ENCODE measurements at places on chromosomes 2 and 18. TPM values are rescaled to one million over a fixed set of nuclear protein-coding genes. Genes with fewer than 3 reads are reported as not detected.

The RRM2 gene
- 355 TPM for total RNA-seq

- DNase-seq = no peak
- peaks cover 2% of the 10 kb centered on the region for H3K27me3 ChIP-seq
- no peak overlapping the region for H3K4me3 ChIP-seq
- H3K36me3 ChIP-seq = no peaks in the 10 kb centered on the region
Measured at GRCh38 chr18:61651880-61652268, 240.9 kb downstream of the RNF152 start.

The PIEZO2 gene
- total RNA-seq = not detected

GRCh38 chr18:40532046-40532445 lies 1423.0 kb upstream of the PIK3C3 start:
- no peak overlapping the region for H3K27ac ChIP-seq
- no peak overlapping the region for H3K4me3 ChIP-seq
- no peaks in the 10 kb centered on the region for H3K27me3 ChIP-seq
- DNase-seq = no peak
- no peaks in the 10 kb centered on the region for H3K36me3 ChIP-seq

DNA sequence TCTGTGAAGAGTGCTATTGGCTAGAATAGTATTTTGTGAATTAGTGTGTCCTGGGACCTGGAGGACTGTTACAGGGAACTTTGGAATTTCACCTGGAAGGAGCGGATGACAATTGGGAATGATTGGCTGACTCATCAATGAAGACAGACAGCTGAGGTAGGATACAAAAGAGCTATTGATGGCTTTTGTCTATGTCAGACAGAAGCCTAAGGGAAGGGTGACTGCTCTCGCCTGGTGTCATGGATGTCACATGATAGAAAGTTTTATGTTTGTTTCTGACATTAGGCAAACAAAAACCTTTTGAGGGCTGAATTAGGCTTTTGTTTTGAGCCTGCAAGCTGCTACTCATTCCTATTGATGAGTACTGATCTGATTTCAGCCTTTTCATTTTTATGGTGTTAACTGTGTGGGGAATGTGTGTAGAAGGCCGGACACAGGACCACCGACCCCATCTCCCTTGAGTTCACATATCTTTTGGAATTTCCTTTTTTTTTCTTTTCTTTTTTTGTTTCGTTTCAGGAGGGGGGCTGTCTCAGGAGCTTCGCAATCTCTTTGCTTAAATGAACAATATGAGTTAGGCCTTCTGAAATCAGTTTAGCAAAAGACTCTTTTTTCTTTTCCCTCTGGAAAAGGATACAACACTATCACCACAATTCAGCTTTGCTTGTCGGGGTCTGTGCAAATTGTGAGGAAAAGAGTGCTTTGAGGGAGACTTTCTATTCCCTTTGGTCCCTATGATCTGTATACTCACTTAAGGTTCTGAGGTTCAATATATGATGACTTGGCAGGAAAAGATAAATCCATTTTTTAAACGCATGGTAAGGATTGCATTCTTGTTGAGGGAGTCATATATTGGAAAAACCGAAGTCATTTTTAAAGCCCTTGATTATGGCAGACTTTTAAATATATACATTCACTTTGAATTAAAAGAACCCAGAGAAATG lies 207.9 kb upstream of the FIGN start:
- no peaks in the 10 kb centered on the region for H3K27me3 ChIP-seq
- H3K4me1 ChIP-seq = no peaks in the 10 kb centered on the region
- DNase-seq = no peak
- no peak overlapping the region for H3K4me3 ChIP-seq

The DLX2 gene
- total RNA-seq = not detected

The TUBA4B gene
- not detected for total RNA-seq

DNA sequence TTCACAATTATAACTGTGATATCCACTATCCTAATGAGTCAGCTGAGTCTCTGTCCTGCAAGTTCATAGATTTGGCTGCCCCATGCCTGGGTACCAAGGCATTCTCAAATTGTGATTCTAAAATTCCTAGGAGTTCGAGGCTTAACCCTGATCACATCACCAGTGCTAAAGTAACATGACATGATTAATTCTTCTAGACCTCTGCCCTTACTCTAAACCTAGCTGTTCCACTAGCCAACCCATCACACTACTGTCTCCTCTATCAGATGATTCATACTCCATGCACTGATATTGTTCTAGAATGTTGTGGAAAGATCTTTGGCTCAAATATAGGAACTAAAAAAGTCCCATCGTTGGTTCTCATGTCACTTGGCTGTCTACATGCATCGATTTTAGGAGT lies 487.6 kb downstream of the PIK3C3 start:
- no peak overlapping the region for H3K4me3 ChIP-seq
- no peaks in the 10 kb centered on the region for H3K36me3 ChIP-seq
- no peak overlapping the region for H3K27ac ChIP-seq
- H3K4me1 ChIP-seq = no peaks in the 10 kb centered on the region

DNA sequence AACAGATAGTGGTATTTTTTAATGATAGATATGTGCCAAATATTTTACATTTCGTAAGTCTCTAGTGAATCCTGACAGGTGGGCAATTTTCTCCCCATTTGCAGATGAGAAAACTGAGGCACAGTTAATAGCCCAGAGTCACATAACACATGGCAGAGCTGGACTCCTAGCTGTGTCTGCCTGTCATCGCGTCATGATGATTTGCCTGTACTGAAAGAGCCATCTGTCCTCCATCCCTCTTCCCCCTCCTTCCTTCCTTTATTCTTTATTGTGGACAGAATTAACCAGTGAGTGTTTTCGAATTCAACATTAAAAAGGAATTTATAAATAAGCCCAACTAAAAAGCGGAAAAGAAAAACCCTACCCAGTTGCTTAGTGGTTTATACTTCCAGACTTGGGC lies 3.2 kb downstream of the DNAJB2 start:
- peaks cover 38% of the 10 kb centered on the region for H3K4me1 ChIP-seq
- H3K27ac ChIP-seq = no peak overlapping the region
- no peaks in the 10 kb centered on the region for H3K27me3 ChIP-seq
- H3K4me3 ChIP-seq = no peak overlapping the region
- H3K36me3 ChIP-seq = peaks cover 8% of the 10 kb centered on the region

The C2orf66 gene
- total RNA-seq = 0.17 TPM

DNA sequence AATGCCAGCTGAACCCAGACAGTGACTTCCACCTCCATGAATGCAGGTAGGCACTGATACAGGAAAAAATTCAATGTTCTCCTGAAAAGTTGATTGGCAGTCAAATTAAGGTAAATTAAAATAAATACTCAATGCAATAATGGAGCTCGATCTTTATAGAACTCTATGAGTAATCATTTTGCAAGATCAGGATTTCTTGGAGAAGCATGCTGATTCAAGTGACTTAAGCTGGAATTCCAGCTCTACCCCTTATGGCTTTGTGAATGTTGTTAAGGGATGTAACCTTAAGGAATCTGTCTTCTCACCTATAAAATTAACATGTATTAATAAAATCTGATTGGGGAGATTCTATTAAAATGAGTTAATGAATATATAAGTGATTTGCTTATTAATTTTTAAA lies 145.1 kb downstream of the QPCT start:
- H3K4me1 ChIP-seq = no peaks in the 10 kb centered on the region
- DNase-seq = no peak
- H3K27ac ChIP-seq = no peak overlapping the region
- peaks cover 2% of the 10 kb centered on the region for H3K36me3 ChIP-seq
- peaks cover 12% of the 10 kb centered on the region for H3K27me3 ChIP-seq

The AQP12A gene
- total RNA-seq = not detected

- peaks cover 19% of the 10 kb centered on the region for H3K4me1 ChIP-seq
- H3K27me3 ChIP-seq = no peaks in the 10 kb centered on the region
- no peak overlapping the region for H3K4me3 ChIP-seq
- peak overlapping the region; percentile 28 for H3K27ac ChIP-seq
- DNase-seq = no peak
Measured at GRCh38 chr2:85547089-85547858, 8.3 kb downstream of the MAT2A start.

GRCh38 chr2:63890678-63891077 lies 49.0 kb downstream of the UGP2 start:
- no peak overlapping the region for H3K4me3 ChIP-seq
- peaks cover 44% of the 10 kb centered on the region for H3K36me3 ChIP-seq
- H3K4me1 ChIP-seq = no peaks in the 10 kb centered on the region
- no peaks in the 10 kb centered on the region for H3K27me3 ChIP-seq
- no peak for DNase-seq

The TNP1 gene
- not detected for total RNA-seq

GRCh38 chr2:237129625-237130263 lies 44.1 kb downstream of the COPS8 start:
- no peak for DNase-seq
- peaks cover 2% of the 10 kb centered on the region for H3K27me3 ChIP-seq
- no peak overlapping the region for H3K27ac ChIP-seq
- no peaks in the 10 kb centered on the region for H3K4me1 ChIP-seq
- H3K36me3 ChIP-seq = no peaks in the 10 kb centered on the region

DNA sequence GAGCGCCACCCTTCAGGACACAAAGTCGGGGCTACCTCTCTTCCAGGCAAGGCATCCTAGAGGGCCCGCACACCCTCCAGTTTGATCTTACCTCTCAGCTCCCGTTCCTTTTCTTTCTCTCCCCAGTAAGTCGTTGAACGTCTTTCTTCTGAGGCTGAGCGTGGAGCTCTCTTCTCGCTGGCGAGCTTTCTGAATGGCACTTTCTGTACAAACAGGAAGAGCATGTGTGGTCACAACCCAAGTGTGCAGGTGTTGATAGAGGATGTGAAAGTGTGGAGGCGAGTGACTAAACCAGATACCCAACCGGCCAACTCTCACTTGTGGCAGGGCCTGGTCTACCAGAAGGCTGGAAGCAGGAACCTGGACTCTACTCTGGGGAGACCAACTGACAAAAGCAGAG lies at the start of gene AFF3:
Gene AFF3 (minus strand): TSS at position 198 of the 400 bp plus-strand sequence. CDS start 38,136 bp downstream, outside the sequence.
- H3K27me3 ChIP-seq = peaks cover 16% of the 10 kb centered on the region
- H3K4me1 ChIP-seq = peaks cover 50% of the 10 kb centered on the region
- H3K36me3 ChIP-seq = peaks cover 8% of the 10 kb centered on the region
- peak; percentile 59 for DNase-seq

DNA sequence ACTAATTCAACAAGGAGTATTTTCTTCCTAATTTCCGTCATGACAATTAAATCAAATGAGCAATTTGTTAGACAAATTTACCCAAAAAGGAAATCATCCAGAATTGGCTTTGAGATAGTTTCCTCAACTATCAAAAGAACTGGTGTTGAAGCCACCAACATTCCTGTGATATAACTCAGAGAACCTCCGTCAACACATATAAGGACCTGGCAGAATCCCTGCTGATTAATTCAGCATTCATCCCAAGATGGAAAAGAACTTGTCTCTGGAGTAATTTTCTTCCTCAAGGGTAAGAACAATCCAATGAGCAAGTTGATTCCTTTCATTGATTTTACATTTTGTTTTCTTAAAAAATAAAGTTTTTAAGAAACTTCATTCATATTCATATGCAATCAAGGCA lies 62.0 kb downstream of the MBD2 start:
- DNase-seq = no peak
- no peak overlapping the region for H3K27ac ChIP-seq
- H3K4me1 ChIP-seq = peaks cover 2% of the 10 kb centered on the region
- peaks cover 47% of the 10 kb centered on the region for H3K36me3 ChIP-seq
- H3K27me3 ChIP-seq = no peaks in the 10 kb centered on the region
- no peak overlapping the region for H3K4me3 ChIP-seq

GRCh38 chr2:181070119-181070835 lies 89.9 kb downstream of the UBE2E3 start:
- DNase-seq = no peak
- no peaks in the 10 kb centered on the region for H3K4me1 ChIP-seq
- H3K27me3 ChIP-seq = no peaks in the 10 kb centered on the region
- H3K4me3 ChIP-seq = no peak overlapping the region
- no peak overlapping the region for H3K27ac ChIP-seq

The CABYR gene
- total RNA-seq = 3.6 TPM

DNA sequence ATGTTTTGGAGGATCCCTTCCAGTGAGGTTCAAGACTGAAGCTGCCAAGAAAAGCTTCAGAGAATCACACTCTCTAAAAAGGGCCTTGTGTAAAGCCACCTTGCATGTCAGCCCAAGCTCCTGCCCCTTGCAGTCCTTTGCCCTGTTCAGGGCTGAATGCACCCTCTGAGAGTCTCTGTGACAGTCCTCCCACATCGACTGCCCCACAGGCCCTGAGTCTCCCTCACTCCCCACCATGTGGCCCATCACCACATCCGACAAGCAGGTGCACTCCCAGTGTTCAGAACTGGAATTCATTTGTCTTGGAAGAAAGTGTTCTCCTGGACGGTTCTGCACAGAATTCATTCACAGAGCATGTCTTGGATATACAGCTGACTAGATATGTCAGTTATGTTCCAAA lies 31.0 kb downstream of the BCL11A start:
- H3K4me3 ChIP-seq = no peak overlapping the region
- peaks cover 46% of the 10 kb centered on the region for H3K27me3 ChIP-seq
- H3K36me3 ChIP-seq = no peaks in the 10 kb centered on the region
- no peak for DNase-seq
- H3K27ac ChIP-seq = no peak overlapping the region
- peaks cover 8% of the 10 kb centered on the region for H3K4me1 ChIP-seq

The EVX2 gene
- not detected for total RNA-seq

The CFC1 gene
- not detected for total RNA-seq

GRCh38 chr18:1542230-1542774 lies 637.6 kb downstream of the ADCYAP1 start:
- no peak for DNase-seq
- H3K27ac ChIP-seq = no peak overlapping the region
- H3K4me1 ChIP-seq = no peaks in the 10 kb centered on the region
- no peaks in the 10 kb centered on the region for H3K27me3 ChIP-seq

GRCh38 chr18:31711365-31712172 lies 27.2 kb upstream of the B4GALT6 start:
- H3K27ac ChIP-seq = no peak overlapping the region
- H3K36me3 ChIP-seq = no peaks in the 10 kb centered on the region
- no peak overlapping the region for H3K4me3 ChIP-seq
- H3K27me3 ChIP-seq = no peaks in the 10 kb centered on the region
- H3K4me1 ChIP-seq = no peaks in the 10 kb centered on the region

GRCh38 chr2:226894752-226895151 lies 58.9 kb downstream of the RHBDD1 start:
- H3K4me1 ChIP-seq = peaks cover 1% of the 10 kb centered on the region
- DNase-seq = no peak
- H3K27ac ChIP-seq = peak overlapping the region; percentile 57
- H3K36me3 ChIP-seq = peaks cover 16% of the 10 kb centered on the region

DNA sequence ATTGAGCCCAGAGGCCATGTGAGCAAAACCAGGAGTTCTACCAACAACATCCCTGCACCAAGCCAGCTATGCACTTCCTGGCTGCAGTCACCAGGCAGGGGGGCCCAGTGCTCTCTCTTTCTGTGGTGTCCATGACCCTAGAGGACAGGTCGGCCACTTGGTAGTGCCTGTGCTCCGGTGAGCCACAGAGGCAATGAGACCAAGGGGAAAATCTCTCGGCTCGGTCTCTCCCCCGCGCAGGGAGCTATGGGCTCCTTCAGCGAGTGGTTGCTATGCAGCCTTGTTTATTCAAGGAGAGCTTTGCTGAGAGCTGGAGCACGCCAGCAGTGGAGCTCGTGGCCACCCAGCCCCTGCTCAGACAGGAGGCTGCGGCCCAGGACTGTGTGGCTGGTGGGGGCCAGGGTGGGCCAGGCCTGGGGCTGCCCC lies at the start of gene TOGARAM2:
Gene TOGARAM2 (plus strand): TSS at position 283 of the 426 bp plus-strand sequence. CDS start 13,537 bp downstream, outside the sequence.
- no peak for DNase-seq
- H3K27me3 ChIP-seq = no peaks in the 10 kb centered on the region
- peaks cover 1% of the 10 kb centered on the region for H3K4me1 ChIP-seq
- H3K27ac ChIP-seq = no peak within 1 kb of the TSS

The DNAJC5G gene
- not detected for total RNA-seq

GRCh38 chr2:197614532-197614931 lies 60.9 kb downstream of the RFTN2 start:
- no peak overlapping the region for H3K4me3 ChIP-seq
- peaks cover 2% of the 10 kb centered on the region for H3K4me1 ChIP-seq
- no peaks in the 10 kb centered on the region for H3K27me3 ChIP-seq
- peaks cover under 1% of the 10 kb centered on the region for H3K36me3 ChIP-seq
- DNase-seq = no peak

- H3K4me1 ChIP-seq = peaks cover 19% of the 10 kb centered on the region
- H3K36me3 ChIP-seq = no peaks in the 10 kb centered on the region
- peaks cover 92% of the 10 kb centered on the region for H3K27me3 ChIP-seq
- peak overlapping the region; percentile 49 for H3K27ac ChIP-seq
Measured at GRCh38 chr2:70887550-70888246, 48.0 kb upstream of the ATP6V1B1 start.

The ABCG8 gene
- not detected for total RNA-seq

Measured in activated naive CD8-positive, alpha-beta T cell treated with anti-CD3 and anti-CD28 coated beads, Interleukin-2, amount 10 ng/mL, durations not matched to agents 7 days and 5 days (primary cell).